Ascending aorta (tissue), 2 donors: ENCODE measurements at places on chromosomes 5 and 9. TPM values are rescaled to one million over a fixed set of nuclear protein-coding genes. Genes with fewer than 3 reads are reported as not detected.
A peak's percentile ranks its signal among the peaks of the same experiment; 100 is the strongest.

DNA sequence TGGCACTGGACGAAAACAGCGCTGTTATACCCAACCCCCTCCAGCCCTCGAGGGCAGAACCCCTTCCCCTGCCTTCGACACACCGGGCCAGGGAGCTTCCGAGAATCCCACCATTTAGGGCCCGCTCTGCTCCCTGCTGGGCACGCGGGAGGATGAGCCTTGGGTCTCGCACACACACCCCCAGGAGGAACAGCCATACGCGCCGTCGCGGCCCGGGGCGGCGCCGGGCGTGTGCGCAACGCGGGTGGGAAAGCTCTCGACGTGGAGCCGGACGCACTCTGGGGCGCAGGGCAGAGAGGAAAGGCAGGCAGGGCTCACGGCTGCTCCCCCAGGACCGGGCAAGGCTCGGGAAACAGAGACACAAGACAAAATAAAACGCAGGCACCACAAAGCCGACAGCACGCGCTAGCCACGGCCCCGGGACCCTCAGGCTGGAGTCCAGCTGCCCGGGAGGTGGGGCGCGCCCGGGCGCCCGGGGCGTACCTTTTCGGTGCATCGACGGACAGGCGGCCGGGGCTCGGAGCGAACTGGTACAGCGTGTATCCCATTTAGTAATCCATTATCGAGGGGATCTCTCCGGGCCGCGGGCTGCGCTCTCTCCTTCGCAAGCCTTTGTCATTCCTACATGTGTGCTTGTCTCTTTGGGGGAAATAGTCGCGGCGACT, 789 bp downstream of the SEMA6A start:
- DNase-seq = no peak
- peak overlapping the region; percentile 34 for H3K27ac ChIP-seq
- H3K4me1 ChIP-seq = peaks cover 21% of the 10 kb centered on the region
- H3K36me3 ChIP-seq = no peaks in the 10 kb centered on the region
- H3K4me3 ChIP-seq = peak overlapping the region; percentile 70

- no peaks in the 10 kb centered on the region for H3K27me3 ChIP-seq
- H3K4me3 ChIP-seq = no peak overlapping the region
- H3K4me1 ChIP-seq = no peaks in the 10 kb centered on the region
- no peak for DNase-seq
- no peak overlapping the region for H3K27ac ChIP-seq
- no peaks in the 10 kb centered on the region for H3K36me3 ChIP-seq
Measured at GRCh38 chr9:97059626-97060025, 20.7 kb upstream of the CTSV start.

SOX30 gene
- not detected for total RNA-seq

UAP1L1 gene
- 17.1 TPM for total RNA-seq

ITK gene
- 0.43 TPM for total RNA-seq

DNA sequence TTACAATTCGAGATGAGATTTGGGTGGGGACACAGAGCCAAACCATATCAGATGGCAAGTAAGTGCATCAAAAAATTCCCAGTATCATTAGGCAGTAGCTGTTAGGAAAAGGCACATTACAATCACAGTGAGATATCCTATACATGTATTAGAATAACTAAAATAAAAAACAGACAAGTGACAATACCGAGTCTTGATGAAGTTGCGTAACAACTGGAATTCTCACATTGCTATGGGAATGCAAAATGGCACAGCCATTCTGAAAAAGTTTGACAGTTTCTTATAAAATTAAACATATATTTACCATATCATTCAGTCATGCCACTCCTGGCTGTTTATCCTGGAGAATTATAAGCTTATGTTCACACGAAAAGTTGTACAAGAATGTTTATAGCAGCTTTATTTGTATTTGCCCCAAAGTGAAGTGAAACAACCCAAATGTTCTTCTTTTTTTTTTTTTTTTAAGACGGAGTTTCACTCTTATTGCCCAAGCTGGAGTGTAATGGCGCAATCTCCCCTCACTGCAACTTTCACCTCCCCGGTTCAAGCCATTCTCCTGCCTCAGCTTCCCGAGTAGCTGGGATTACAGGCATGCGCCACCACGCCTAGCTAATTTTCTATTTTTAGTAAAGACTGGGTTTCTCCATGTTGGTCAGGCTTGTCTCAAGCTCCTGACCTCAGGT, 93.1 kb upstream of the TLE1 start:
- H3K4me3 ChIP-seq = no peak overlapping the region
- no peaks in the 10 kb centered on the region for H3K36me3 ChIP-seq
- H3K27me3 ChIP-seq = no peaks in the 10 kb centered on the region
- H3K27ac ChIP-seq = no peak overlapping the region

GRCh38 chr9:25254051-25254450, 424.2 kb downstream of the TUSC1 start:
- no peak for DNase-seq
- no peaks in the 10 kb centered on the region for H3K27me3 ChIP-seq
- no peaks in the 10 kb centered on the region for H3K4me1 ChIP-seq
- H3K36me3 ChIP-seq = no peaks in the 10 kb centered on the region
- no peak overlapping the region for H3K27ac ChIP-seq
- H3K4me3 ChIP-seq = no peak overlapping the region

CHSY3 gene
- total RNA-seq = 51.3 TPM

DNA sequence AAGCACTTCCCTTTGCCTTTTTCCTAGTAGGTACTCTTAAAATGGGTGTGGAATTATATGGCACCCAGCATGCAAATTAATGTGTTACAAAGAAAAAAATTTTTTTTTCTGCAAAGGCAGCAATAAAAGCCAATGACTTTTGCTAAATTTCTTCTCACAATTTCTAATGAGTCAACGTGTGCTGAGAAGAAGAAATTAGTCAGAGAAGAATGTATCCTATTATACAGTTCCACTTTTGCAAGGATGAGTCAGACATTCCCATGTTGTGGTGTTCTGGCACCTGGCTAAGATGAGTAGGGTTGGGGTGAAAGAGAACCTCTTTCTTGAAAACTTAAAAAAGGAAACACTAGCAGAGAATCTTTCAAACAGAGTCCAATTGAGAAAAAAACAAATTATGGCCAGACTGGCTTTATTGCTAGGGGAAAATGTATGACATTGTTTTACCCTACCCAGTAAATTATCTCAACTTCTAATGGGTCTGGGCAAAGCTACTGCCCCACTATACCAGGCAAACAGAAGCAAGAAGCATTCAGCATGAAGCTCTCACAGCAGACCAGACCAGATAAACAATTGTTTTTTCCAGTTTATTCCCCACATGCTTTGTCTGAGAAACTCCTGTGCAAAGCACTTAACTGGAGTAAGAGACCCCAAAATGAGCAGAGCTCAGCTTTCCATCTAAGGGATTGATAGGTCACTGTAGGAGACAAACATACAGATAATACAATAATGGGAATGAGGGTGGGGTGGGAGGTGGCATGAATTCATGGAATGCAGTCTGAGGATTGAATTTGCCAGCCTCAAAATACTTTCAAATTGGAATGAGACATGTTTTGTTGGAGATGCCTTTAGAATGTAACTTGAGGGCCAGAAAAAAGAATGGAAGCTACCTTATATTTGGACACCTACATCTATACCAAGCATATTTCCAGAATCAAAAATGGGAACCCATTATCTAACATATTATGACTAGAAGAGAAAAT, 220.8 kb upstream of the RFX3 start:
- H3K4me1 ChIP-seq = peaks cover 10% of the 10 kb centered on the region
- H3K4me3 ChIP-seq = no peak overlapping the region
- no peak overlapping the region for H3K27ac ChIP-seq
- H3K36me3 ChIP-seq = no peaks in the 10 kb centered on the region
- no peak for DNase-seq

GRCh38 chr5:54721116-54721515, 203.6 kb downstream of the SNX18 start:
- H3K27ac ChIP-seq = peak overlapping the region; percentile 86
- H3K4me1 ChIP-seq = peaks cover 33% of the 10 kb centered on the region
- no peak overlapping the region for H3K4me3 ChIP-seq
- no peaks in the 10 kb centered on the region for H3K27me3 ChIP-seq
- DNase-seq = no peak

NIPAL4 gene
- total RNA-seq = not detected

- DNase-seq = no peak
- no peak overlapping the region for H3K27ac ChIP-seq
- peaks cover 10% of the 10 kb centered on the region for H3K36me3 ChIP-seq
- H3K27me3 ChIP-seq = no peaks in the 10 kb centered on the region
- no peaks in the 10 kb centered on the region for H3K4me1 ChIP-seq
Measured at GRCh38 chr5:75536694-75537360, 25.1 kb downstream of the POLK start.

DNA sequence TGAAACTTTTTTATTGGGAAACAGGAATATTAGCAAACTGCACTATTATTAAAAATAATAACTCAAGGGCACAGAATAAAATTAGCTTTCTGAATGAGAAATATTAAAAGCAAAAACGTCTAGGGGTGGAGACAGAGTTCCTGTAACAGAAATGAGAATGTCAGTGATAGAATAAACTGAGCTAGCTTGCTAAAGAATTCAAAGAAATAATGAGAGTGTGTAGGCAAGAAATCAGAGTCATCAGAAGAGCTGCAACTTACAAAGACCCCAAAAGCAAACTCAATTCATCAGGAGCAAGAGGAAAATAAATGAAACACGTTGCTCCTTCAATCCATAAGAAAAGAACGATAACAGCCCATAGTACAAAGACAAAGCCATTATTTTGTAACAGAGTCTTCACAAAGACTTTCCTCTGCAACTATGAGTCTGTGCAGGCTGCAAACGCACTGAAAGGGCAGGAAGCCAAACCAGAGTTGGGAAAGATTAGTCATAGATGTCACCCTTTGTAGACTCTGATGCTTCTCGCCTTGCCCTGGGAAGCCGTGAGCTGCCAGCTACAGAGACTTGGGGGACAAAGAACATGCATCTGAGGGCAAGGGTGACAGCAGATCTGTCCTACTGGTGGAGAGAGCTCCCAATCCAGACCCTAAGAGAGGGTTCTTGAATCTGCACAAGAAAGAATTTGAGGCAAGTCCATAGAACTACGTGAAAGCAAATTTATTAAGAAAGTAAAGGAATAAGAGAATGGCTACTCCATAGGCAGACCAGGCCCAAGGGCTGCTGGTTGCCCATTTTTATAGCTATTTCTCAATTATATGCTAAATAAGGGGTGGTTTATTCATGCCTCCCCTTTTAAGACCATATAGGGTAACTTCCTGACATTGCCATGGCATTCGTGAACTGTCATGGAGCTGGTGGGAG, 40.8 kb downstream of the SHC3 start:
- no peaks in the 10 kb centered on the region for H3K4me1 ChIP-seq
- no peaks in the 10 kb centered on the region for H3K27me3 ChIP-seq
- no peaks in the 10 kb centered on the region for H3K36me3 ChIP-seq
- DNase-seq = no peak
- H3K27ac ChIP-seq = no peak overlapping the region

GRCh38 chr9:79583952-79584654, 12.3 kb downstream of the TLE4 start:
- peak; percentile 69 for DNase-seq
- H3K4me1 ChIP-seq = no peaks in the 10 kb centered on the region
- no peak overlapping the region for H3K27ac ChIP-seq
- no peaks in the 10 kb centered on the region for H3K36me3 ChIP-seq
- no peak overlapping the region for H3K4me3 ChIP-seq
- H3K27me3 ChIP-seq = no peaks in the 10 kb centered on the region

GRCh38 chr9:106757514-106757913, 105.5 kb upstream of the ZNF462 start:
- H3K27ac ChIP-seq = no peak overlapping the region
- H3K4me3 ChIP-seq = no peak overlapping the region
- H3K36me3 ChIP-seq = no peaks in the 10 kb centered on the region
- no peaks in the 10 kb centered on the region for H3K27me3 ChIP-seq
- no peak for DNase-seq

- H3K4me3 ChIP-seq = no peak overlapping the region
- H3K4me1 ChIP-seq = no peaks in the 10 kb centered on the region
- no peaks in the 10 kb centered on the region for H3K36me3 ChIP-seq
Measured at GRCh38 chr9:16628413-16628812, 242.1 kb downstream of the BNC2 start.

DNA sequence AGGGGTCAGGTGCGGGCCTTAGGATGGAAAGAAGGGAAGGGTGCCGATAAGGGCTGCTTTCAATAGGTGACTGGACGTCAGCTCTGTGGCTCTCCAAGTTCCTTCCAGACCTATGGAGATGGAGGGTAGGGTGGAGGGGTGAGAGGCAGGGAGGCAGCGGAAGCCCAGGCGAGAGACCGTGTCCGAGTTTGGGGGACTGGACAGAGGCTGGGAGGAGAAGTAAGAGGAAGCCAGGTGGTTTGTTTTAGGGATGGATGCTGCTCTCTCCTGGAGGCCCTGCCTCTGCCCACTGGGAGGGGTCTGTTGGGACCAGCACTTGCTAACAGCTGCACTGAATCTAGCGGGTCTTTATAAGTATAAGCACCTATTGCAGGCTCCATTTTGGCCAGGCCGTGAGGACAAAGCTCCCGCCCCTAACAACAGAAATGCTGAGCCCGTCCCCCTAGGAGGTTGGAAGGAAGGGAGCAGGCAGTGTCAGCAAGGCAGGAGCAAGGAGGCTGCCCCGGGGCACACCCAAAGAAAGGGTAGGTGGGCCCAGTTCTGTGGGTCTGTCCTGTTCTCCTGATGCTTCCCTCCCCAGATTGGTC, 167.5 kb downstream of the DAB2IP start:
- H3K4me3 ChIP-seq = no peak overlapping the region
- no peaks in the 10 kb centered on the region for H3K27me3 ChIP-seq
- H3K27ac ChIP-seq = no peak overlapping the region
- peaks cover 11% of the 10 kb centered on the region for H3K36me3 ChIP-seq
- H3K4me1 ChIP-seq = no peaks in the 10 kb centered on the region
- no peak for DNase-seq

- H3K4me1 ChIP-seq = no peaks in the 10 kb centered on the region
- no peak overlapping the region for H3K4me3 ChIP-seq
- H3K27ac ChIP-seq = no peak overlapping the region
- no peak for DNase-seq
Measured at GRCh38 chr9:21708856-21709255, 93.6 kb upstream of the MTAP start.

CNTNAP3 gene
- 9.0 TPM for total RNA-seq

GRCh38 chr5:109739741-109740728, 50.3 kb downstream of the MAN2A1 start:
- H3K27ac ChIP-seq = no peak overlapping the region
- H3K4me1 ChIP-seq = peaks cover 38% of the 10 kb centered on the region
- DNase-seq = no peak
- H3K36me3 ChIP-seq = no peaks in the 10 kb centered on the region
- no peaks in the 10 kb centered on the region for H3K27me3 ChIP-seq
